ENCODE measurements at places on chromosomes 12 and 14.

DNA sequence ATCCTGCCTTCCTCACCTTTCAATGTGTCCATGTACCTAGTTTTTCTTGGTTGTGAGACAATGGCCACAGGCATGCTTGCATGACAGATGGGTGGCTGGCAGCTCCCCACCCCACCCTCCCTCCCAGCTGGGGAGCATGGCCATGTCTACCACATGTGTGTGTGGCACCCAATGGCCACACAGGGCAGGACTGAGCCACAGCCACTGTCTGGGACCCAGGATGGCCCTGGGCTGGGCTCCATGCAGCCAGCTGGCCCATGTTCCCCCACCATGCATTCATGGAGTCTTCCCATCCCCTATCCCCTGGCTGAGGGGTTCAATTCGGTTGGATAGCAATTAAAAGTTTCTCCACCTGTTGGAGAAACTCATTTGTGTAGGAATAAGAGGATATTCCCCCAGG, 566.0 kb upstream of the USP15 start:
- DNase-seq, result no peak

- peak; percentile 50 for DNase-seq
Measured at GRCh38 chr12:107242189-107242588, 148.8 kb upstream of the CRY1 start.

DNA sequence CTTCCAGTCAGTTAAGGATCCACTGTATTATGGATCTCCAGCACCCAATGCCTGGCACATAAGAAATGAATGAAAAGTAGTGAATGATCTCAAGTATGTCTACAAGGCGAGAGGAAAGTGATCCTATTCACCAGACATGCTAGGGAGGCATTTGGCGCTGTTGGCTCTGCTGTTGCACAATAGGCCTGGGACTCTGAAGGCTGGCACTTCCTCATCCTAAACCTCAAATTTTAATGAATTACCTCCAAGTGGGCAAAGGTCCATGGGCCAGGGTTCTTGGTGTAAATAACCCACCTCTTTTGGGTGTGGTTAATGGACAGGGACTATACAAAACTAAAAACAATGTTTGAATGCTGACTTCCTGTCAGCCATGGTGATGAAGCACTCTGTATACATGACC, 173.4 kb upstream of the PZP start:
- no peak for DNase-seq

- DNase-seq, result no peak
Measured at GRCh38 chr12:117744418-117744817, 224.4 kb downstream of the KSR2 start.

DNA sequence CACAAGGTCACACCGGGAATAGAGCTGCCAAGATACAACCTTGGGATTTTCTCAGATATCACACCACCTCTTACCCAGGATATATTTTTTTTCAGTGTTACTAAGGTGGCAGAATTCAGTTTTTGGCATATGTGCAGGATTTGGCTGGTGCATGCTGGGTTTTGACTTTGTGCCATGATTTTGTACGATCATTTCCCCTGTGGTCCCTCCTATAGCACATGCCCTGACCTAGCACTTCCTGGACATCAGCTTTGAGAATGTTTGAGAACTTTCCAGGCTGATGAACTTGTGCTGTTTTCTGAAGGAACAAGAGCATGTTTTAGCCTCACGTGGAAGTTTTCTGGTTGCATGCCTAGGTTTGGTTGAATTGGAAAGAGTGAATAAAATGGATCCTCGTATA, 11.0 kb upstream of the TBPL2 start:
- DNase-seq, result peak; percentile 79

DNA sequence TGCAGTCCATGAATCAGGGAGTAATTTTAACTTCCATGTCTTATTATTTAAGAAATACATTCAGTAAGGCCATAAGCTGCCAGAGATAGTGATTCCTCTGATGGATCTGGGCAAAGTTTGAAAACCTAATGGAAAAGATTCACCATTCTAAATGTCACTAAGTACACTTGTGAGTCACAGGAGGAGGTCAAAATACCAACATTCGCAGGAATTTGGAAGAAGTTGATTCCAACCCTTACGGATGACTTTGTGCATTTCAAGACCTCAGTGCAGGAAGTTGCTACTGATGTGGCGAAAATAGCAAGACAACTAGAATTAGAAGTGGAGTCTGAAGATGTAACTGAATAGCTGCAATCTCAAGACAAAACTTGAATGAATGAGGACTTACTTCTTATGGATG, 69.8 kb downstream of the OSBPL8 start:
- peak; percentile 46 for DNase-seq

DNA sequence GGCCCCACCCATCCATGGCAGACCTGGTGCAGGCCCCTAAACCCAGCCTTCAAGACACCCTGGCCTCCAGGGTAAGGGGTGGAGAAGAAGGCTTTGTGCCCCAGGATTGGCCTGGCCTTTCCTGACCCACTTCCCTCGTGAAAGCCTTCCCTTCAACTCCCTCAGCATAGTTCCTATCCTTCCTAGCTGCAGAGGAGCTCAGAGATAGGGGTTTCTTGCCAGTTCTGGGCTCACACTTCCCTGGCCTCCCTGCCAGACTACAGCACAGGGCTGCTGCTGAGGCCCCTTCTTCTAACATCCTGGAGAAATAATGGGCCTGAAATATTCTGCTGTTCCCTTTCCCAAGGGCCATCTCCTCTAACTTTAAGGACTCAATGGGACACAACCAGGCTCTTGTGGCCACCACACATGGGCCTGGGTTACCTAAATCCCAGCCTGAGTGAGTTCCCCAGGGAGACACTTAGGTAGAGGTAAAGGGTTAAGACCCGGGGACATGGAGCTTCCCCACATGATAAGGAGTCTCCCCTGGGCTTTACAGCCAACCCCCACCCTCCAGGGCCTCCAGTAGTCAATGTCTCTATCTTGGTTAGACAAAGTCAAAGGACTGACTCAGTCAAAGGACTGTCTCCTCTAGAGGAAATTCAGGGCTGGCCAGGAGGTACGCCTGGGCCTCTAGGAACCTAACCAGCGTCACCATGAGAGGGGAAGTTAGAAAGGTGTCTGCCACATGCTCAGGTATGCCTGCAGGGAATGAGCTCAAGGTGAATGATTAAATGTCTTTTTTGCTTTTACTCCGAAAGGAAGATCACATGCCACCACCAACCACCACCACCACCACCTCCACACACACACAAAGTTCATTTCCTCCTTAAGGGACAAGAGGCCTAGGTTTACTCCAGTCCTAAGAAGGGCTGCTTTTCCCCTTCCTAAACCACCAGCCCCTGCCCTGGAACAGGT, 7.1 kb downstream of the ZFP36L1 start:
- DNase-seq, result no peak

- DNase-seq, result no peak
Measured at GRCh38 chr14:68945190-68945584, 33.9 kb downstream of the ACTN1 start.

DNA sequence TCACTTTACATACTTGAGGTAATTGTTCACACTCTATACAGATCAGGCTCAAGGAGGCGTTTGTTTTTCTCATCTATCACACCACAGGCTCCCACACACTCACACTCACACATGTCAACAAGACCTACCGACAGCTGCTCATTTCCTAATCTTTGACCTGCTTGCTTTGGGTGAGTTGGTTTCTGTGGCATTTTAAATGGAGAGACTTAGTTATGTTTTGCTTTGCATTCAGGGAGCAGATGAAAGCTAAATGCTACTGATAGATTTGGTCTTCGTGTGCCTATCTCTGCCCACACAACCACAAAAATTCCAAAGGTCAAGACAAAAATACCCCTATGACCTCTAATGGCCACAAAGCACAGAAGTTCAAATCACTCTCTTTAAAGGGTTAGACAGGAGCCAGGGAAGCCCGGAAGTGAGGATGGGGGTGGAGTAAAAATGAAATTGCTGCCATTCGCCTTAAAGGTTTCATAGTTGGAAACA, 203.5 kb upstream of the G2E3 start:
- peak; percentile 47 for DNase-seq

GRCh38 chr14:69658664-69659261, 47.4 kb downstream of the SUSD6 start:
- DNase-seq, result peak; percentile 57

DNA sequence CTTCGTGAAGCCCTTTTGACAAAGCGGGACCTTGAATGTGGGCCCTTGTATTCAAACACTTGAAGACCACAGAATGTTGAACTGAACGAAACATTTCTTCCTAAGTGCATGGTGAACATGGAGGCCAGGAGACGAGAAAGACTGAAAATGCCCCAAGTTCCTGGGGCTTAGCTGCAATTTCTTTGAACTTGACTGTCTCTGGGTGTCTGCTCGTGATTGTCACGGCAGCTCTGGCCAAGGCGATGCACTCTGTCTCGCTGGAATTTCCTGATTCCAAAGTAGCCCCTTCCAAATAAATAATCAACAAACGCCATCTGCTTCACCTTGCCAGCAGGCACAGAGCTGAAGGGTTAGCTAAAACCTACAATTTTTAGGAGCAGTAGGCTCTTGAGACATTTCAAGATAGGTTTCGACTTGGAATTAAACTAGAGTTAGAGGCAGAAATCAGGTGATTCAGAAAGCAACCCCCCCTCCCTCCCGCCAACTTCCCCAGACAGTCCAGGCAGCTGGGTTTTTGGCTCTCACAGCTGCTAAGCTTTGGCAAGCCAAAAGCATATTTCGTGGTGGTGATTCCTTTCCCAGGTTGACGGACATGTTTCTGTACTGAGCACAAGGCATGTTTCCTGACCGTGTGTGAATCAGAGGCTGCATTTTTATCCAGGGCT, 13.5 kb upstream of the IRF2BPL start:
- peak; percentile 98 for DNase-seq

- no peak for DNase-seq
Measured at GRCh38 chr12:109294286-109294796, 14.7 kb downstream of the FOXN4 start.

- peak; percentile 74 for DNase-seq
Measured at GRCh38 chr14:102525219-102525928, 15.8 kb upstream of the ANKRD9 start.

GRCh38 chr12:47758834-47759690, at the start of gene RAPGEF3:
Gene RAPGEF3, minus strand, starts transcription at chr12:47758880. Its CDS starts 324 bp downstream, at chr12:47758556.
- peak; percentile 75 for DNase-seq

GRCh38 chr14:46747001-46747652, 95.5 kb upstream of the RPL10L start:
- no peak for DNase-seq

- DNase-seq, result peak; percentile 77
Measured at GRCh38 chr14:53306267-53306721, 153.2 kb upstream of the DDHD1 start.

DNA sequence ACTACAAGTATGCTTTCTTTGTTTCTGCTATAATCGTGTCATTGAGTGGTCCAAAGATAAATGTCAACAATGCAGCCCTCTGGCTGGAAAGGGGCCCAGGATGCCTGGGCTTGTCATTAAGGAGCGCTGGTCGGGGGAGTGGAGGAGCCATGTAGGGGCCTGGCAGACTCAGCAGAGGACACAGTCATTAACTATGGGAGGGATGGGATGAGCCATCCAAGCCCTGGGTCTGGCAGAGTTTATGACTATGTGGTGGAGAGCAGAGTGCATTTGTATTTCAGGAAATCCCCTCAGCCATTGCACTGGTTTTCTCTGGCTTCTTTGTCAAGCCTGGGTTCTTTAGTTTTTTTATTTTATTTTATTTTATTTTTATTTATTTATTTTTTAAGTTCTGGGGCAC, 243.1 kb downstream of the C12orf75 start:
- DNase-seq, result no peak

DNA sequence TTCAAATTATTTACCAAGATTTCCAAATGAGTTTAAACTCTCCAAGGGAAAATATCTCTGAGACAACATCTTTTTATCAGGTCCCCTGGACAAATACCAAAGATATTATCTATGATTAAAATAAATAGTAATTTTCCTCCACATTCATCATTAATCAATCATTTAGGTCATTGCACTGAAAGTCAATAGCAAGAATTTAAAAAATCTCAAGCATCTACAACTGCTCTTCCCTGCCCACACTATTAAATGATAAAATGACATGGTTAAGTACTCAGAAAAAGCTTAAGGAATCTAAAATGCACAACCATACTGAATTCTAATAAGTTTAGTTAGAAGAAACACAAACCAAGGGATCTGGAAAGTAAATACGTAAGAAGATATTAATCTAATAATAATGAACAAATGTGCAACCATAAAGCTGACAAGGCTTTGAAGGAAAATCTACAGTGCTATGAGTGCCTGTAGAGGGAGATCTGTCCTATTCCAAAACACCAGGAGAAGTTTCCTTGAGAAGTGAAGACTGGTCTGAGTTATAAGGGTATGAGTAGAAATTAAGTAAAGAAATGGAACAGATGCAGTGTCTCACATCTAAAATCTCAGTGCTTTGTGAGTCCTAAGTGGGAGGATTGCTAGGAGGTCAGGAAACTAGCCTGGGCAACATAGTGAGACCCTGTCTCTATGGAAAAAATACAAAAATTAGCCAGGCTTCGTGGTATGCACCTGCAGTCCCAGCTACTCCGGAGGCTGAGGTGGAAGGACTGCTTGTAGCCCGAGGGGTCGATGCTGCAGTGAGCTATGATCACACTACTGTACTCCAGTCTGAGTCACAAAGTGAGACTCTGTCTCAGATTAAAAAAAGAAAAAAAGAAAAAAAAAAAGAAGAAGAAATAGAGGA, 19.2 kb downstream of the INTS13 start:
- peak; percentile 53 for DNase-seq

DNA sequence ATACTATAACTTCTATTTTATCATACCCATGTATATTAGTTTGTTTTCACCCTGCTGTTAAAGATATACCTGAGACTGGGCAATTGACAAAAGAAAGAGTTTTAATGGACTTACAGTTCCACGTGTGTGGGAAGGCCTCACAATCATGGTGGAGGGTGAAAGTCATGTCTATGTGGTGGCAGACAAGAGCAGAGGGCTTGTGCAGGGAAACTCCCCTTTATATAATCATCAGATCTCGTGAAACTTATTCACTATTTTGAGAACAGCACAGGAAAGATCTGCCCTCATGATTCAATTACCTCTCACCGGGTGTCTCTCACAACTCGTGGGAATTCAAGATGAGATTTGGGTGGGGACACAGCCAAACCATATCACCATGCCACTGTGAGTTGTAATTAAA, 135.8 kb downstream of the SYNE2 start:
- no peak for DNase-seq

DNA sequence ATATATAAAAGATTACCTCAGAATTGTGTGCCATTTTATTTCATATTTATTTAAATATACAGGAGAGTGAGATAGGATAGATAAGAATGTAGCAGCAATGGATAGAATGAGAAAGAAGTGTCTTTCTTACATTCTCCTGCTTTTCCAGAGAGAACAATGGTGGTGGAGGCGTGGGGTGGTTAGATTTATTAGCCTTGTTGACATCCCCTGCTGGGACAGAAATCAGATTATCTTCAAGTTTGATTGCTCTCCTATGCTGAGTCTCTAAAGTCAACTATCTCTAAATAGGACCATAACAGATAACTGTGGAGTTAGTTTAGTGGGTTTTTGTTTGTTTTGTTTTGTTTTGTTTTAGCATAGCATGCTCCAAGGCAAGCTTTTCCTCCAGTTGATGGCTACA, 397.6 kb downstream of the LRFN5 start:
- DNase-seq, result no peak

Measured in choroid plexus epithelial cell (primary cell).